Karpas-422 (cell line): ENCODE measurements at places on chromosomes 7 and 10. TPM values are rescaled to one million over a fixed set of nuclear protein-coding genes. Genes with fewer than 3 reads are reported as not detected.

GRCh38 chr7:141208539-141208938 is 134.7 kb downstream of the TMEM178B start:
- no peak for DNase-seq

HKDC1 gene
- total RNA-seq = not detected in 2 replicates

ZP3 gene
- not detected in 2 replicates for total RNA-seq

TFEC gene
- not detected in 2 replicates for total RNA-seq

IMPDH1 gene
- total RNA-seq = 30.5 and 50.1 TPM in 2 replicates
